ENCODE measurements at places on chromosomes 7 and 10. TPM values are rescaled to one million over a fixed set of nuclear protein-coding genes. Genes with fewer than 3 reads are reported as not detected.

- H3K27ac ChIP-seq, result no peak overlapping the region
- H3K27me3 ChIP-seq, result no peaks in the 10 kb centered on the region
Observed at GRCh38 chr10:69375307-69376151, 41.2 kb downstream of the TACR2 start.

DNA sequence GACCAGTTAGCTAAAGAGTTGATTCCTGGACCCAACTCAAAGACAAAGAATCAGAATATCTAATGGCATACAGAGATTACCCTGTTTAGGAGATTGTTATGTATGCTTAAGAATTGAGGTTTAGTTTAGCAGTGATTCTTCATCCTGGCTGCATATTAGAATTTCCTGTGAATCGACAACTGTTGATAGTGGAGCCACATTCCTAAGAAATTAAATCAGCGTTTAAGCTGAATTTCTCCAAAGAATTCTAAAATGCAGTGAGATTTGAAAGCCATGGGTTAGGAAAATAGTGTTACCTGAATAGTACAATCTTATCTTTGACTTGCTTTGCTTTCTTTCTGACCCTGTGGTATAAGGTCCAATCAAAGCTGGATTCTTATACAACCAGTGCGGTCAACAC lies 16.4 kb upstream of the FERD3L start:
- H3K4me1 ChIP-seq, result no peaks in the 10 kb centered on the region
- no peak overlapping the region for H3K4me3 ChIP-seq
- H3K27ac ChIP-seq, result no peak overlapping the region
- H3K36me3 ChIP-seq, result no peaks in the 10 kb centered on the region
- DNase-seq, result no peak

GRCh38 chr7:17009007-17009719 lies 127.4 kb upstream of the AGR3 start:
- no peak overlapping the region for H3K27ac ChIP-seq
- H3K36me3 ChIP-seq, result no peaks in the 10 kb centered on the region
- no peaks in the 10 kb centered on the region for H3K27me3 ChIP-seq
- no peak overlapping the region for H3K4me3 ChIP-seq

DNA sequence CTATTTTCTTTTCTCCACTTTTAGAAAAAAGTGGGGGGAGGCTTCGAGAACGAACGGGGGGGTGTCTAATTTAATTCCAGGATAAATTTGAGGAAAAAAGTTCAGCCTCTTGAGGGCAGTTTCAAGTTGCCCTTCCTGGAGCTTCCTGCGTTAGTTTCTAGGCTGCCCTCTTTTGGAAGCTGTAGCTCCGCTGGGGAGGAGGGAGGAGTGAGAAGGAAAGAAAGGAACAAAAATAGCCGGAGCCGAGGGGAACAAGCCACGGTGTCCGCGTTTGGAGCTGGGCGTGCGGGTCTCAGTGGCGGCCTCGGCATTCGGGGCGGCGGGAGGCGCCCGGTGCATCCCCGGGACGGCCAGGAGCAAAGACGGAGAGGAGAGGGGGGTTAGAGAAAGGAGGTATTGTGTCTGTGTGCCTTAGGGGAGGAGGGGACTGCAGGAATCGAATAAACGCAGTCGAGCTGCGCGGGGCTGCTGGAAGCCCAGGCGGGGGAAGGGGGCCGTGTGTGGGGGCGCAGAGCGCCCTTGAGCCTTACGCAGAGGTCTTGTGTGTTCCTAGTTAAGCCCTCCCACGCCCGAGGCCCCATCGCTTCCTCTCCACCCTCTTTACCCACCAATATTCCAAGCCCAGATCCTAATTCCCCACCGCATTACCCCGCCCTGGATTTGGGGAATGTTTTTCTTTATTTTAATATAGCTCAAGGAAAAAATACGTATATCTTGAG lies 2.0 kb upstream of the TNRC18 start:
- H3K36me3 ChIP-seq, result no peaks in the 10 kb centered on the region
- H3K4me1 ChIP-seq, result peaks cover 90% of the 10 kb centered on the region
- H3K27me3 ChIP-seq, result peaks cover 95% of the 10 kb centered on the region
- H3K27ac ChIP-seq, result peak overlapping the region; percentile 98

DNA sequence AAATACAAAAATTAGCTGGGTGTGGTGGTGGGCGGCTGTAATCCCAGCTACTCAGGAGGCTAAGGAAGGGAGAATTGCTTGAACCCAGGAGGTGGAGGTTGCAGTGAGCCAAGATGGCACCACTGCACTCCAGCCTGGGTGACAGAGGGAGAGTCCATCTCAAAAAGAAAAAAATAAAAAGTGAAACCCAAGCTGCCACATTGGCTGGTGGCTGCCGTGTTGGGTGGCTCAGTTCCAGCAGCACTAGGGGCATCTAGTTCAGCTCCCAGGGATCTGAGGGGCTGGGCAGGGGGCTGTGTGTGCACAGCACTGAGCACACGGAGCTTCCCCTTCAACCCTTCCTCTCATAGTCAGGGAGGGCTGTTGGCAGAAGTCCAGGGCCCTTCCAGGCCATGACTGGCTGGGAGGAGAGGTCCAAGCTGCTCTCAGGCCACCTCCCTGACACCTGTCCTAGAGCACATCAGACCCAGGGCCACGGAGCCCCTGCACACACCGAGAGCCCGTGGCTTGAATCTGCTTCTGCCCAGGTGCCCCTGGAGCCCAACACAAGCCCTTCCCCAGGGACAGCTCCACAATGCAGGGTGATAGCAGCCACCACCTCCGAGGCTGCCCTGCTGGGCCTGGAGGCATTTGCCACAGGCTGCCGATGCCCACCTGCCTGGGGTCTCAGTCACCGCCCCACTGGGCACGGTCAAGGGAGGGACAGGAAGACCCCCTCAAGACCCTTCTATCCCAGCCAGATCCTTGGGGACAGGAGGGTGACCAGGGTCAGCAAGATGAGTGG lies 47.3 kb downstream of the YKT6 start:
- DNase-seq, result no peak
- no peak overlapping the region for H3K4me3 ChIP-seq
- no peaks in the 10 kb centered on the region for H3K4me1 ChIP-seq
- no peak overlapping the region for H3K27ac ChIP-seq
- H3K27me3 ChIP-seq, result no peaks in the 10 kb centered on the region

GRCh38 chr10:12382956-12383531 lies 33.7 kb downstream of the CAMK1D start:
- H3K4me1 ChIP-seq, result peaks cover 3% of the 10 kb centered on the region
- H3K4me3 ChIP-seq, result no peak overlapping the region

DNA sequence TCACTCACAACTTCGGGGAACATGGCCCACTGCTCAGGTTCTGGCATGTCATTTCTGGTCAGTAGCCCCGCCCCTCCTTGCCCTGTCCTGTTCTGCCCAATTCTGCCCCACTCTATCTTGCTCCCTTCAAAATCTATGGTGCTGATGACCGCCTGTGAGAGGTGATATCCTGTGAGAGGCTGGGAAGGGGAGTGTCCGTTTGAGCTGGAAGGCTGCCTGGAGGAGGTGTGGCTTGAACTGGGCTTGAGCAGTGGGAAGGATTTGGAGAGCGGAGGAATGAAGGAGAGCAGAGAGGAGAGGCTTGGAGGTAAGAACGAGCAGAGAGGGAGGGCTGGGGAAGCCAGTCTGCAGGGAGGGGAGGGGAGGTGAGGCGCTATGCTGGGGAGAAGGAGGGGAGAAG lies 145.3 kb downstream of the RPS24 start:
- no peaks in the 10 kb centered on the region for H3K36me3 ChIP-seq
- no peaks in the 10 kb centered on the region for H3K4me1 ChIP-seq
- no peaks in the 10 kb centered on the region for H3K27me3 ChIP-seq
- no peak overlapping the region for H3K4me3 ChIP-seq

Gene MRLN
- total RNA-seq, result not detected

All from spleen (tissue), 13 donors.